ENCODE measurements at places on chromosomes 2 and 18.

GRCh38 chr2:233418761-233419546, 64.7 kb downstream of the DGKD start:
- DNase-seq, result peak; percentile 80

DNA sequence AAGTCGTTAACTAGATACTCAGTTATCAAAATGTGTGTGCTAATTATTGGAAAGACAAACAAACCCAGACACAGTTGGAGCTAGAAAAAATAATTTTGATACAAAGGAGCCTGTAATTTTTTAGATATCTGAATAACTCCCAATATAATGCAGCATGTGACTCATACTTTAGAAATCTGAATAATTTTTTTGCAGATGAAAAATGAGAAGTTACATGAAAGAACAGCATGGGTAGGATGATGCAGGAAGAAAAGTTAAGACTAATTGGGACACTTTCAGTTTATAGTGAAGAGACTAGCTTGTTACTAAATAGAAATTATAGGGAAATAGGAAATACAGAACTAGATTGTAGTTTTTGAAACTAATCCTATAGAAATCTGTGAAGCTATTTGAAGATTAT, 945.8 kb downstream of the CBLN2 start:
- DNase-seq, result no peak

DNA sequence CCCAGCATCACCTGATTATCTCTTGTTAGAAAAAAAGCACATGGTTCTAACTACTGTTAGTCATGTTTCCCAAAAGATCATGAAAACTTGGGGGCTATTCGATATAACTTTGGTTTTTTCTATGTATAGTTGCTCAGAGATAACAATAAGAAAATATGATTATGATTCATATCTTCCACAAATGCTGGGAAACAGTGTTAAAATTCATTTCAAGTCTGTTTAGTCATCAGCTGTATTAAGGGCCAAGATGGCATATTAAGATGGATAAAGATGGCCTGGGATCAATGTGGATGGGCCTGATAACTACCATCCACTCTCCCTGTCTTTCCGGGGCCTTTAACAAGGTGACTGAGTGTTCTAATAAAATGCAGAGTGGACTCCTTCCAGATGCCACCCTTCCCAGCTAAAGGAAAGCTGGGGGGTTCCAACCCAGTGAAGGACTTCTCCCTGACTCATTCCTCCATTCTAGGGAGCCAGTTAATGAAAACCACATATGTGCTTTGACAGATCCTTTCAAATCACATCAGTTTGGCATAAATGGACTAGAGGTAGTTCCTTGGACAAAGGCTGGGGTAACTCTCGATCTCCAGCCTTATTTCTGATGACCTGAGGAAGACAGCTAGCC, 221.6 kb downstream of the VAPA start:
- DNase-seq, result no peak

DNA sequence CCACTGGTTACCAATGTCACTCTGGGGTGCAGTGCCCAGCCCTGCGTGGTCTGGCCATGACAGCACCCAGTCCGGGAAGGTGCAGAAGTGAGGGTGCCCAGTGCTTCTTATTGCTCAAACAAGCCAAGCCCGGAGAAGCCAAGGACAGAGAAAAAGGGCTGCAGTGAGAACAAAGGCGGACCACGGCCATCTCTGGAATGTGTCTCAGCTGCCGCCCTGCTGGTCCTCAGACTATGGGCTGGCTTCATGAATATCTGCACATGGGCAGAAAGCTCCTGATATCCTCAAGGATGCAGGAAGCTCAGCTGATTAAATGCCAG, 28.7 kb downstream of the COPS9 start:
- no peak for DNase-seq

- no peak for DNase-seq
Measured at GRCh38 chr2:146986161-146986560, 858.7 kb upstream of the ACVR2A start.

DNA sequence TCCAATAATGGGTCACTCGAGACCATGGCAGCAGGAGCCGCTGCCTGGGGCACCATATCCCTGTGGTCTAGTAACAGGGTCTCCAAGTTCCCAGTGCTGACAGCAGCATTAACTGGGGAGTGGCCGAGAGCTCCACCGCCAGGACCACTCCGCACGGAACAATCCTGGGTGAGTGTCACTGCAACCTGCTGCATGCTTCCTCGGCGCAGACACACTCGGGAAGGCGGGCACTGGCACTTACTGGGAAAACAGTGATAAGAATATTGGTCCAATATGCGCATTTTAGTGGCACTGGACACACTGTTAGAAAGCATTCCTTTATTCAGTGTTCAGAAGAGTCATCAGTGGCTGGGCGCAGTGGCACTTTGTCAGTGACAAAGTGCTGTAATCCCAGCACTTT, 29.7 kb downstream of the FAM228A start:
- DNase-seq, result no peak

- DNase-seq, result peak; percentile 37
Measured at GRCh38 chr2:225889452-225889851, 489.9 kb downstream of the NYAP2 start.

DNA sequence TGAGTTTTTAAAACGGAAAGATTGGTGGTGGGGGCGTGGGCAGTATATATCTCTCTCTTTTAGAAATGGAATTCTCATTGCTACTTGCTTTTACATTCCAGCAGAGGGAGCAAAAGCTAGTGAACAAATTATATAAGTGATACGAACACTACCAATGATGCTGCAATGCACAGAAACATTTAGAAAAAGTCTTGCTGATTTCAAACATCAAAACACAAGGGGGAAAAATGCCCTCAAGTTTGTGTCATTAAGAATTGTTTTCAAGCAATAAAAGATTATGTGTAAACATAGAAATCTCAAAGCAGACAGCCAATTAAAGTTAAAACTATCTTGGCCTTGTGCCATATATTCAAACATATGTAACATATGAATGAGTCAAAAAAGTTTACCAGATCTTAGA, 296.3 kb upstream of the KCNJ3 start:
- DNase-seq, result peak; percentile 65

- DNase-seq, result no peak
Measured at GRCh38 chr2:81767187-81767912, 1462.8 kb upstream of the LRRTM1 start.

DNA sequence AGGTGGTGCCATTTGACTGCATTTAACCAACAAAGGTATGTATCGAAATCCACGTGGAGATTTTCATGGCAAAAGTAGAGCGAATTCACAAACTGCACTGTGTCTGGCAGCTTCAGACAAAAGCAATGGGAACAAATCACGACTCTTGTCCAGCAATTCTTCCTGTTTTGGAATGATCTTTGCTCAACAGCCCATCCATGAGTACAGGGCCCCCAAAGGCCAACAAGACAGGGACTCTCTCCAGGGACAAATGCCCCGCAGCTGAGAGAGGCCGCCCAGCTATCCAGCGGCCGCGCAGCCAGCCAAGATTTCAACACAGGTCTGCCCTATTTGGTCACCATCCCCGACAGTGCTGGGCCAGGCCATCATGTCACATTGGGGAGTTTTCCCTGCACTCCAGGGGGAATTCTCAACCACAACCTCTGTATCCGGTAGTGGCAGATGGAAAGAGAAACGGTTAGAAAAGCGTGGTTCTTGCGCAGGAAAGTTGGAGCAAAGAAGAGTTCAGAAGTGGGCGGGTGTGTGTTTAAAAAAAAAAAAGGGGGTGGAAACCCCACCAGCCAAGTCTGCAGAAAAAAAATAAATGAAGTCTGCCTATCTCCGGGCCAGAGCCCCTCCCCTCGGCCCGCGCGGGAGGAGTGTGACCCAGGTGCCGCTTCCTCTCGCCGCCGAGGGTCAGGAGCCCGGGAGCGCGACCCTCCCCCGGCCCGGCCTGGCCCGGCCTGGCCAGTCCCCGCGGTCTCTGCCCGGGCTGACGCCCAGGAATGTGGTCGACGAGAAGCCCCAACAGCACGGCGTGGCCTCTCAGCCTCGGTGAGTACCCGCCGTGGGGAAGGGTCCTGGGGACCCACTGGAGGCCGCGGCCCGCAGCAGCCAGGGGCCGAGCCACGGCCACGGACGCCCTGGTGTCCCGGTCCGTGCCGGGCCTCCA, at the start of gene GYPC:
Gene GYPC, plus strand, starts transcription at position 659 of the 931 bp plus-strand sequence. Its CDS starts 106 bp downstream, at position 765.
- peak; percentile 88 for DNase-seq

DNA sequence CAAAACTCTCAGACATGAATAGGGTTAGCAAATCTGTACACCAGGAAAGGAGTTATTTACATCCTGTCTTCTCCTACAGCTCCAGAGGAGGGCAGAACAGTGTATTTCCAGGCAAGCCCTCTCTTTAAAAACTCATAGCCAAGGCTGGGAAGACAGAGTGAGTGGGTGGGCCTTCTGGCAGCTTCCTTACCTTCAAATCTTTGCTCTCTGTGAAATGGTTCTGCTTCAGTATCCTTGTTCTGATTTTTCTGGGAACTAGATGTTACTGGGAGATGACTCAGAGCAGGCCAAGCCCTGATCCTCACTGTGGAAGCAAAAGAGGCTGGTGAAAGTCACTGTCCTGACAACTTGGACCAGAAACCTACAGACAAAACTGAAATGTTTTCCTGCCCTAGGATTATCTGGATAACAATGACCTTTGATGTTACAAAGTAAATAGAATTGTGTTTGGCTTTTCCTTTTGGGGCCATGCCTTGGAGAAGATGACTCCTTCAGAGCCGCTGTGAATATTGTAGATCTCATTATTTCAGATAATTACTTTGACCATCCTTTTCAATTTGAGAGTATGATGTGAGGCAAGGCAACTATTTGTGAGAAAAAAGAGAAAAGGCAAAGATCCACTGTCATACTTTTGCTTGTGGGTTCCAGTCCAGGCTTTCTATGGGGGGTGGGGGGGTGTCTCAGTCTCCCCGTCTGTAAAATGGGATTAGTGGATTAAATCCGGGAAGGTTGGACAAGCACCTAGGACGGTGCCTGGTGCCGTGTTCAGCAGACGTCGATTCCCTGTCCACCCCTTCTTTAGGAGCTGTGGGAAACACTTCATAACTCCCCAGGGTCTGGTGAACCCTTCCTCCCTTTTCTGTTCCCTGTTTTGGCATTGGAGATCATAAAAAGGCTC, 644 bp upstream of the QPCT start:
- DNase-seq, result peak; percentile 51

DNA sequence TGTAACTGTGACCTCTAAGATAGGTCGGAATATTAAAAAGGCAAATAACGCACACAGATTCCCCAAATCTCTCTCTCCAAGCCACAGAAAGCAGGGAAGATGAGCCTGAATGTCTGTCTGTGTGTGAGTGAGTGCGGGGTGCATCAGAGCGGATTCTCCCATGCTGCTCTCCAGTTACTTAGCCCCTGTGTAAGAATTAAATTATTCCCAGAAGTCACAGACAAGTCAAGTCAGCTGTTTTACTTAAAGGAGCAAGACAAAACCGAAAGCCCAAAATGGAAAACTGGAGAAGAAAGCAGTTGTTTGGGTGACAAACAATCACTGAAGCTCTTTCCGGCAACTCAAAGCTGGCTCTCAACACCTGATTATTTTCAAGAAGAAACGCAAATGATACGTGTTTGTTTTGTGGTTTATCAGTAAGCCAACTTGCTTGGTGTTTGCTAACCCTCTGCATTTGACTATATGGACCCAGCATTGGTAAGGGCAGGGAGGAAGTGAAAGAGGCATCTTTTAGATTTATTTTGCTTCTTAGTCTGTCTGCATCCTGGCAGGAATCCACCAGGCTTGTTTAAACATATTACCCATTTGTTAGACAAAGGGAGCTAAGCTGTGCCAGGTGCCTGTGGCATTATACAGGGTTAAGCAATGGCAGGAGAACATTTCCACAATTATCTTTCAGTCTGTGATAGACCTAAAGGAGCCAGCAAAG, 121.5 kb upstream of the CREB1 start:
- no peak for DNase-seq

DNA sequence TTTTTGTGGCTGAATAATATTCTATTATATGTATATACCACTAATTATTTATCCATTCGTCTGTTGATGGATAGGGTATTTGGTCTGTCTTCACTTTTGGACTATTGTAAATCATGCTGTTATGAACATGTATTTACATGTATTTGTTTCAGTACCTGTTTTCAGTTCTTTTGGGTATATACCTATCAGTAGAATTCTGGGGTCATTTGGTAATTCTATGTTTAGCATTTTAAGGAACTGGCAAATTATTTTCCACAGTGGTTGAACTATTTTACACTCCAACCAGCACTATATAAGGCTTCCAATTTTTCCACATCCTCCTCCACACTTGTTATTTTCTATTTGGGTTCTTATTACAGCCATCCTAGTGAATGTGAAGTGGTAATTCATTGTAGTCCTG, 12.4 kb upstream of the TANK start:
- DNase-seq, result no peak

- peak; percentile 89 for DNase-seq
Measured at GRCh38 chr2:45860136-45861121, 209.0 kb downstream of the PRKCE start.

GRCh38 chr2:38619458-38620164, 16.9 kb upstream of the HNRNPLL start:
- DNase-seq, result peak; percentile 82

- no peak for DNase-seq
Measured at GRCh38 chr2:141384676-141385075, 746.1 kb downstream of the LRP1B start.

DNA sequence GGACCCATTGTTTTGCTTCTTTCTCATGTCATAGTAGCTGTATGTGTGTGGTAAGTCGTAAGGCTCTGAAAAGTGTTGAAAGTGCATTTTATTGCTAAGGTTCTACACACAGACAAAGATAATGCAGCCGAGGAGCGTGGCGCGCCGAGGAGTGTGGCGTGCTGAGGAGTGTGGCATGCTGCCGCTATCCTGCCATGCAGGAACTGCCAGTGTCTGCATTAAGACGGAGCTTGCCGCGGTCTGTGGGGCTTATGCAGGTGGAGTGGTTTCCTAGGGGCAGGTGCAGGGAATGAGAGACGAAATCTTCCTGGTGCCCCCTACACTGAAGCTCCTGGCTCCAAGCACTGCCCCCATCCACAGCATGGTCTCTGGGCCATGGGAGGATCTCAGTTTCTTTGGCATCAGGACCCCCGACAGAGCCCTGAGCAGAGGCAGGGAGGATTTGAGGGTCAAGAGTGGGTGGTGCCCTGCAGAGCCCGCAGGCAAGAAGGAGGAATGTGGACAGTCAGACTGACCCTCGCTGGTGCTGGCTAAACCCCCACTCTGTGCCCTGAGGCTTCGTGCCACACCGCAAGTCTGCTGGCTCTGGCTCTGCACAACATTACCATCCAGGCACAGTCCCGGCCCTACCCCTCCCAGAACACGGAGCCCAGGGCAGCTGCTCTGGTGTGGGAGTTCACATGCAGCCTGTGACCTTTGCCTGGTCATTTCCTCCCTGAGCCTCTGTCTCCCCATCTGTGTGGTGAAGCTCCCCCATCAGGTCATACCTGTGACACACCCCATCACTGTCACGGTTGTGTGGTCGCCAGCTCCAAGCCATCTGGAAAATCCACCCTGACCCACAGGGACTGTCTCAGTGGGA, 3.2 kb downstream of the SNED1 start:
- DNase-seq, result no peak

DNA sequence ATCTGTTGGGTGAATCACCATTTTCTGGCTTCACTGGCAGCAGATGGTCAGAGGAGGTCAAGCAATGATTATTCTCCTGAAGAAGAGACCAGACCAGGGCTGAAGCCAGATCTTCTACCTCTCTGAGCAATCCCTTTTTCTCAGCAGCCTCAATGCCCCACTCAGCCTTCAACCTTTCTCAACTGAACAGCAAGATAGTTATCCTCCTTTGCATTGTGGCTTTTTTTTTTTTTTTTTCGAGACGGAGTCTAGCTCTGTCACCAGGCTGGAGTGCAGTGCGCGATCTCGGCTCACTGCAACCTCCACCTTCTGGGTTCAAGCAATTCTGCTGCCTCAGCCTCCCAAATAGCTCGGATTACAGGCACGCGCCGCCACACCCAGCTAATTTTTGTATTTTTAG, 50.5 kb downstream of the ZFP36L2 start:
- no peak for DNase-seq
